Caco-2 (cell line): ENCODE measurements at places on chromosomes 11 and 22.

GRCh38 chr11:131632971-131633370, 262.6 kb downstream of the NTM start:
- H3K4me3 ChIP-seq, result no peak overlapping the region
- H3K4me1 ChIP-seq, result no peaks in the 10 kb centered on the region
- no peaks in the 10 kb centered on the region for H3K36me3 ChIP-seq
- no peaks in the 10 kb centered on the region for H3K27me3 ChIP-seq
- no peak overlapping the region for H3K27ac ChIP-seq

DNA sequence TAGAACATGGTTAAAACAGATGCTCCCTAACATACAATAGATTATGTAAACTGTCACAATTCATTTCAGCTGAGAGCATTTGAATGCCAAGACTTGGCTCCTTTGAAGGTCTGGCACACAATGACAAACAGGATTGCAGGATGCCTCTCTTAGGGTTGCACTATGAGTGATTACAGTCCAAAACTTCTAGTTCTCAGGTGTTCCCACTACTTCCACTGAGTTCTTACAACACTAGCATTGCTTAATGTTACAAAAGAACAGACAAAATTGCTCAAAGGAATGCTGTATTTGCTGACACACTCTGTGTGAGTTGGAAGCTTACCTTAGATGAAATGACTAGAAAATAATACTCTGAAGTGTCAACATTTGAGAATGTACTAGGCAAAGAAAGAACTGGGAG, 2413.8 kb upstream of the RAG2 start:
- H3K36me3 ChIP-seq, result no peaks in the 10 kb centered on the region
- H3K27me3 ChIP-seq, result no peaks in the 10 kb centered on the region
- peak overlapping the region; percentile 36 for H3K27ac ChIP-seq
- no peak overlapping the region for H3K4me3 ChIP-seq

GRCh38 chr11:122720107-122720881, 64.8 kb downstream of the UBASH3B start:
- H3K27me3 ChIP-seq, result no peaks in the 10 kb centered on the region
- no peak for DNase-seq
- no peaks in the 10 kb centered on the region for H3K36me3 ChIP-seq

DNA sequence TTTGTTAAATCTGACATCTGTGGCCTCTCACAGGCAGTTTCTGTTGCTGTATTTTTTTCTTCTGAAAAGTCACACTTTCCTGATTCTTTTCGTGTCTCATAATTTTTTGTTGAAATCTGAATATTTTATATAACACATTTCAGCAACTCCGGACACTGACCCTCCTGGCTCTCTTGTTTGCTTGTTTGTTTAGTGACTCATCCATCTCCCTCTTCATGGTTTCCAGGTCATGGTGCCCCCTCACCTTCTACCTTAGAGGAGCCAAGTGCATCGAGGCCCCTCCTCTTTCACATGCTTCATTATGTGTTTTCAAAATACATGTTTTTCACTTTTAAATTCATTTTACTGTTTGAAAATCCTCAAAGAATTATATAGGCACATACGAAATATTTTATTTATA, 562.4 kb downstream of the OPCML start:
- DNase-seq, result no peak
- no peak overlapping the region for H3K27ac ChIP-seq
- no peaks in the 10 kb centered on the region for H3K36me3 ChIP-seq
- H3K4me3 ChIP-seq, result no peak overlapping the region

DNA sequence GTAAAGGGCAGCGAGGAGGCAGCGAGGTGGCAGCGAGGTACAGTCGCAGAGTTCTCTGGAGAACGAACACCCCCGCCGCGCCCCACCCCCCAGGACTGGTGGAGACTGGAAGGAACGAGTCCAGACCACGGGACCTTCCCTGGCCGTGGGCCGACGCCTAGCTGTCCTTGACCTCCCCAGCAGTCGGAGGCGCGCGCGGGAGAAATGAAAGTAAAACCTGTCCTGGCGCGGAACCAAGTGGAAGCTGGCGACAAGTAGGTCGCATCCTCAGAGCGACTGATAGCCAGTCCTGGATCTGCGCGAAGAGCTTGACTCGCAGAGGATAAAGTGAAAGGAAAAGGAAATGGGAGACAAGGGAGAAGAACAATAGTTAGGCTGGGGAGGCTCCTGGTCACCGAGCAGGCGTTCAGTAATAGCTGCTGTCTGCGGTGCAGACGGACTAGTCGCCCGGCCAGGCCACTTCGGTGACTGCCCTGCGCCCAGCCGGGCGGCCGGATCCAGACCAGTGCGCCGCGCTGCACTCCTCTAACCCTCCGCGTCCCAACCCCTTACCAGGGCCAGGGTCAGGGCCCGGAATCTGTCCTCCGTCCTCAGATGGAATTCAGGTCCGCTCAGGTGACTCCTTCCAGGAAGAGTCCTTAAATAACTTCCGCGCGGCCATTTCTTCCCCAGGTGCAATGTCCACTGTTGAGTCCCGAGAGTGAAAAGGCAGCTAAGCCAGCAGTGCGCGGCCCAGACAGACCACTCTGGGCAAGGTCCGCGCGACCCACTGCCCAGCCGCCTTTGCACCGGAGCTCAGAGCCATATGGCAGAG, 1.9 kb upstream of the ADM start:
- peaks cover 8% of the 10 kb centered on the region; the same call in 1 of the 2 replicates for H3K4me1 ChIP-seq
